ENCODE measurements at places on chromosomes 5 and 9.

- DNase-seq = no peak
Observed at GRCh38 chr5:36982146-36982545, 105.6 kb downstream of the NIPBL start.

DNA sequence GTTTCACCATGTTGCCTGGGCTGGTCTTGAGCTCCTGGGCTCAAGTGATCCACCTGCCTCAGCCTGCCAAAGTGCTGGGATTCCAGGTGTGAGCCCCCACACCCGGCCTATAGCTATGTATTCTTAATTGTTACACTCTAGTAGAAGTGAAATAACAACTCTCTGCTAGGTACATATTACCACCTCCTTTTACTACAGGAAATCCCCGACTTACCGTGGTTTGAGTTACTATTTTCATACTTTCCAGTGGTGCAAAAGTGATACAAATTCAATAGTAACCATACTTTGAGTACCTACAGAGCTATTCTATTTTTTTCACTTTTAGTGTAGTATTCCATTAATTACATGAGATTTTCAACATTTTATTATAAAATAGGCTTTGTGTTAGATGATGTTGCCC is 719 bp downstream of the ARL14EPL start:
- no peak for DNase-seq

DNA sequence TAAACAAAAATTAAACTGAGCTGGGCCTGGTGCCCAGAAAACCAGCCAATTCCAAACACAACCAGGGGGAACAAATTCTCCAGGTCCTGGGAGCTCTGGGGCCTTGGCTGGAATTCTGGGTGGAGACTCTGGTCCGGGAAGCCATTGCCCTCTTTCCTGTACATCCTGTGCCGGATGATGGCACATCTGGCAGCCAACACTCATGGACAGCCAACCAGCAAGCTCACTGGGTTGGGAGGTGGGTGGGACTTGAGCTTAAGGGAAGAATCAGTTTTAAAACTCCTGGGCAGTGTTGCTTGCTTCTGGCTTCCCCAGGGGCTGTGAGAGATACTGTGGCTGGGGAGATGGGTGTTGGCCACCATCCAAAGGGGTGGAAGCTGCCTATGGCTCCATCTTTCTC is 56.1 kb downstream of the PCDH1 start:
- no peak for DNase-seq

- DNase-seq = no peak
Observed at GRCh38 chr5:122649080-122649479, 125.8 kb upstream of the SNX2 start.

- DNase-seq = no peak
Observed at GRCh38 chr5:36681711-36682110, 75.3 kb downstream of the SLC1A3 start.

GRCh38 chr9:127912296-127912695 is 4.5 kb downstream of the ST6GALNAC4 start:
- DNase-seq = no peak

DNA sequence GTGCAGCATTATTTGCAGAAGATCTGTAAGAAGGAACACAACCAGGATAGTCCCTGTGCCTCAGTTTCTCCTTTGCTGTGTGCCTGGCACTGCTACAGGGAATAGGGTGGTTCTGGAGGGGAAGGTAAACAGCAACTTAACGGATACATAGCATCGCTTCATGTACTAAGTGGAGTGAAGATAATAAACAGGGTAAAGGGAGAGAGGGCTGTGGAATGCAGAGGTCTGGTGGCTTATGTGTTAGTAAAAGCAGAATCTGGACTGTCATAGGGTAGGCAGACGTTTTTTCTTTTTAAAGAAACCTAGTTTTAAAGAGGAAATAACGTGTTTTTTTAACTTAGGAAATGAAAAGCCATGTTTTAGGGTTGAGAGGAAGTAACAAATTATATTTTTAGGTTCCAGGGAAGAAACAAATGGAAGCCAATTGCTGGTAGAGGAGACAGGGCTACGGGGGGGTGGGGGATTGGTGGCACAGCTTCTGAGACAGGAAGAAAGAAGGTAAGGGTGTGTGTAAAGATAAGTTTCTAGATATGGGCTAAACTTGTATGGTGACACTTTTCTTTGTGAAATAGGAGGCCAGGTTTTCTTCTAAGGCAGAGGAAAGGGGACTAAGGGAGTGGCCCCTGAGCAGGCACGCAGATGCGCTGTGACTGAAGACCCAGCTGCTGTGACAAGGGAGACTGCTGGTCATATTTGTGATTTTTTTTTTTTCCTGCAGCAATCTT is 1.3 kb downstream of the GNG10 start:
- DNase-seq = no peak
